ENCODE measurements at places on chromosomes 13 and 19.

- no peak for ATAC-seq
Measured at GRCh38 chr19:31627620-31628365, 278.6 kb upstream of the TSHZ3 start.

DNA sequence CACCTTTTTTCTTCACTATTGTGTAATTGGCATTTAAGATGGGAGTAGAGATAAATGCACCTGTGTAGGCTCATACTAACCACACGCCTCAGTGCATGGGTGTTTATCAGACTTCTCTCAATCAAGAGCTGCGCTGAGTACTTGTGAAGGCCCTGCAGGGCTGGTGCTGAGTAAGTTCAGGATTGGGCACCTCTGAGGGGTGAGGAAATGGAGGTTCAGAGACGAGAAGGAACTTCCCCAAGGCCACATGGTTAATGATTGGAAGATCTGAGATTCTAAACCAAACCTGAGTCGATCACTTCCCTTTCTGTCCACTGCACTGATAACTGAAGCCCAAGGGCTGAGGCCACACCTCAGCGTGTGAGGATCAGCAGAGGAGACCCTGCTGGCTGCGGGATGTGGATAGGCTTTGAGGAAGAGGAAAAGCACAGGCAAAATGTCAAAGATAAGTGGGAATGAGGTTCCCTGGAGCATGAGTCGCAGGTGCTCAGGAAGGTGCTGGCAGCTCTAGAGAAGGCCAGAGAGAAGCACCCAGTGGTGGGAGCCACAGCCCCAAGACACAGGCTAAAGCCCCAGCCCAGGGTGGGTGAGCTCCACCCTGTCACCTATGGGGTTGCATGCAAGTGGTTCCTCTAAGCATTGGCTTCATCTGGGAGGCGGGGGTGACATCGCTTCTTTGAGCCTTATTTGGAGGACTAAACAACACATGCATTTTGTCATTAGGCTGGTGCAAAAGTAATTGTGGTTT lies 32.3 kb upstream of the GJB6 start:
- ATAC-seq, result no peak

- ATAC-seq, result no peak
Measured at GRCh38 chr13:70945506-70945905, 837.3 kb upstream of the KLHL1 start.

DNA sequence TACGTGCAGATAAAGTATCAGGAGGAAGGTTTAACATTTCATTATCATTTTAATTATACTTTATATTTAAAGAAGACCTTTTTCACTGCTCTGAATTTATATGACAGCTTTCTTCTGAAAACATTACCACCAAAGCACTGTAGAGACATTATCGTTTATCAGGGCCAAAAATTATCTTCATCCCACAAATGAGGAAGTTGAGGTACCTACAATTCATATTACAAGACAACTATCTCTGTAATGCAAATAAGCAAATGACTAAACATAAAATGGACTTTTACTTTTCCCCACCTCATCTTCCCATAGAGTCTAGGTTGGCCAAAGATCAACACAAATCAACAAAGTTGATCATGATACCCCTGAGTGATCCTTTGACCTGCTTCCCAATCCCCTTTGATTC lies 30.9 kb upstream of the SMAD9 start:
- no peak for ATAC-seq

GRCh38 chr13:20206065-20206697 lies 13.4 kb upstream of the GJB2 start:
- no peak for ATAC-seq

DNA sequence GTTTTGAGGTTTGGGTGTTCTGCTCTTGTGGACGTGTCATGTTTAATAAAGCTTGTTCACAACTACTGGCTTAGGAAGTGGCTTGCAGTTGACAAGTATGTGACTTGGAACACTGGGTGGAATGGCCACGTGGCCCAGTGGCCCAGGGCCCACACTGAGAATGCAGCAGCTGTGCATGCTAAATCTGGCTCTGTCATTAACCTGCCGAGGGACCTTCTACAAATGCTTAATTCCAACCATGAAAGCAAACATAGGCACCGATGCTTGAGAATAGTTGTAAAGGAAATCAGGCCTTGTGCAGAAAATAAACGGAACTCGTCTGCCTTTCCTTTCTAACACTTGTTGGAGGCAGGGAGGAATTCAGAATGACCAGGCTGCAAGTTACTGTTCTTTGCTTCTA lies 11.6 kb upstream of the CLDN10 start:
- no peak for ATAC-seq

DNA sequence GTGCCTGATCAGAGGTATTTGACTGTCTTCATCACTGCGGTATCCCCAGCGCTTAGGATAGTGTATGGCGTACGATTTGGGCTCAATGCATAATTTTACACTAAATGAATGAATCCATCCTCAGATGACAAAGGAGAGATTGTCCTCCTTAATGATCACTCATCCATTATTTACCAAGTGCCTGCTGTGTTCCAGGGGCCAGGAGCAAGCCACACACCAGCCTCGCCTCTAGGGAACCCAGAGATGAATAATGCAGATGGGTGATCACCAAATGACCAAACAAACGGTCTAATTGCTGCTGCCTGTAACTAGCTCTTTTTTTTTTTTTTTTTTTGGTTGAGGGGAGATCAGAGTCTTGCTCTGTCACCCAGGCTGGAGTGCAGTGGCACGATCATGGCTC lies 5.9 kb upstream of the GPR32 start:
- ATAC-seq, result no peak

DNA sequence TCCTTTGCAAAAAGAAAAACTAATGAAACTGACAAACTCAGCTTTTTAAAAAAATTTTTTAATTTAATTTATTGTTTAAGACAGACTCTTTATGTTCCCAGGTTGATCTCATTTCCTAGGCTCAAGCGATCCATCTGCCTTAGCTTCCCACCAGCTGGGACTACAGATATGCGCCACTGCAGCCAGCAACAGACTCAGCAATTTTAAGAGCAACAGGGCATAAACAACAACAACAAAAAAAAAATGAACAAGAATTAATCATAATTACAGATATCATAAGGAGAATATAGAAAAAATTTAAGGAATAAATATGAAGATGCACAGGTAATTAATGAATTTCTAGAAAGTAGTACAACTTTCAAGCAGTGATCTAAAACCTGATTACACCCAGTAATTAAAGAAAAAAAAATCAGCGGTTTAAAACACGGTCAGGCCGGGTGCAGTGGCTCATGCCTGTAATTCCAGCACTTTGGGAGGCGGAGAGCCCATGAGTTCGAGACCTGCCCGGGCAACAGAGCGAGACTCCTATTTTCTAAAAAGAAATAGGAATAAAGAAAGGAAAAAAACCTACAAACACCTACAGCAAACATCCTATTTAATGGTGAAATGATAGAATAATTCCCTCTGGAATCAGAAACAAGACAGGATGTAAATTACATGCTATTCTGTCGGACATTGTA lies 1.4 kb downstream of the ZNF699 start:
- ATAC-seq, result no peak
